ENCODE measurements at places on chromosomes 7 and 10.

GRCh38 chr10:60496181-60496580, 106.5 kb upstream of the ANK3 start:
- no peak for DNase-seq

GRCh38 chr7:94813917-94814316, 93.5 kb upstream of the PPP1R9A start:
- no peak for DNase-seq

DNA sequence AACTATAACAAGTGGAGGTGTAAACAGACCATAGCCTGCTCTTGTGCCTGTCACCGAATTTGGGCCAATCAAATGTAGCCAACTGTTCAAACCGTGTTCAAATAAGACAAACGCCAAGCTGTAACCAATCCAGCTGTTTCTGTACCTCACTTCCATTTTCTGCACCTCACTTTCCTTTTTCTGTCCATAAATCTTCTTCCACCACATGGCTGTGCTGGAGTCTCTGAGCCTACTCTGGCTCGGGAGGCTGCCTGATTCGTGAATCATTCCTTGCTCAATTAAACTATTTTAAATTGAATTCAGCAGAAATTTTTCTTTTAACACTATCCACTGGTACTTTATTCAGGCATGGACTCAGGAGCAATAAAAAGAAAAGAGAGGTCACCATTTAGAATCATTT, 29.9 kb upstream of the COL1A2 start:
- no peak for DNase-seq

GRCh38 chr10:25294032-25294926, 119.5 kb downstream of the GPR158 start:
- DNase-seq: no peak

GRCh38 chr10:12919574-12919973, 81.9 kb downstream of the CCDC3 start:
- DNase-seq: no peak

DNA sequence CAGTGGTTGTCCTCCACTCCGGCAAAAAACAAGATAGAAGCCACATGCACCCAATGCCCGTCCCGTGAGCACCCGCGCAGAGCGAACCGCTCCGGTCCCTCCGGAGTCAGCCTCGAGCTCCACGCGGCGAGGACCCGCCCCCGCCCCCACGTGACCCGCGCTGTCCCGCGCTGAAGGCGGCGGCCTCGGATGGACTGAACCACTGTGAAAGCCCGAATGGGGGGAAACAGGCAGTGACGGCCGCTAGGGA, 766 bp upstream of the EIF3B start:
- DNase-seq: peak; percentile 90

GRCh38 chr10:70744617-70745143, 40.5 kb downstream of the TBATA start:
- DNase-seq: no peak

DNA sequence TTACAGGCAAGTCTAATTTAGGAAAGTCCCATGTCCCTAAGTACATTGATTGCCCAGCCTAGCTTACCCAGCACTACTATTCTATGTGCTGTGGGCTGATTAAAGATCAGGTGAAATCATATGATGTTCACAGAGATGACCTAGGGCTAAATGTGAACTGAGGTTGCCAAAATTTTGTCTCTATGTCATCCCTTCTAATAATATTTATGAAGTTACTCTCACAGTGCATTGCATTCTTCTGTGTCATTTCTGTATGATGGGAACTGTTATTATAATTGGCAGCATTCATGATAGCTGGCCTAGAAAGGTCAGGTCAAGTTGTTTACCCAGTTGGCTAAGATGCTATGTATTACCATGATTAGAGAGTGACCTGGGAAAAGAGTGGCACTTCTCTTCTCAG, 2.8 kb upstream of the PDK4 start:
- no peak for DNase-seq

GRCh38 chr7:116340943-116341907, 130.9 kb downstream of the TES start:
- no peak for DNase-seq

DNA sequence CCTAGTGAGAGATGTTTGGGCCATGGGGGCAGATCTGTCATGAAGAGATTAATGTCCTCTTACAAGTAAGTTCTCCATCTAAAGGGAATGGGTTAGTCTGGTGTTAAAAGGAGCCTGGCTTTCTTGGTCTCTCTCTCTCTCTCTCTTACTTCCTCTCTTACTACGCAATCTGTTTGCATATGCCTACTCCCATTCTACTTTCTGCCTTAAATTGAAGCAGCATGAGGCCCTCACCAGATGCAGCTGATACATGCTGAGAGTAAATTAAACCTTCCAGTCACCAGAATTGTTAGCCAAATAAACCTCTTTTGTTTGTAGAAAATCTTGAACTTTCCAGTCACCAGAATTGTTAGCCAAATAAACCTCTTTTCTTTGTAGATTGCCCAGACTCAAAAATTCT, 884.1 kb downstream of the NRG3 start:
- DNase-seq: no peak

- DNase-seq: peak; percentile 3
Observed at GRCh38 chr10:7787150-7787856, 490 bp downstream of the KIN start.

DNA sequence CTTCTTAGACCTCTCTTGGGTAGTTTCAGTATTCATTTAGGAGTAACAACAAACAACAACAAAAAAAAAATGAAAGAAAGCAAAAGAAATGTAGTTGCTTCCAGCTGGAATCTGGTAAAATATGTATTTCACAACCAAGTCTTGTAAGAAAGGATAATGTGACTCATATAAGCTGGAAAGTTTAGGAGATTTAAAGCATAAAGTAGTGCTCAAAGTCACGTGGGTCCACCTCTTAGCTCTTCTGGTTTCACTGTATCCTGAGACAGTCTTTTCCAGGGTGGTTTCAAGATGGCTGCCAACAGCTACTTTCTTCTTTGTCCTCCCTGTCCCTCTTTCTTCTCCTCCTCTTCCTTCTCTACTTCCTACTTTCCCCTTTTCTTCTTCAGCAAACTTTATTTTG, 69.5 kb upstream of the CDK13 start:
- no peak for DNase-seq

- DNase-seq: no peak
Observed at GRCh38 chr10:4301291-4302045, 516.5 kb upstream of the KLF6 start.

DNA sequence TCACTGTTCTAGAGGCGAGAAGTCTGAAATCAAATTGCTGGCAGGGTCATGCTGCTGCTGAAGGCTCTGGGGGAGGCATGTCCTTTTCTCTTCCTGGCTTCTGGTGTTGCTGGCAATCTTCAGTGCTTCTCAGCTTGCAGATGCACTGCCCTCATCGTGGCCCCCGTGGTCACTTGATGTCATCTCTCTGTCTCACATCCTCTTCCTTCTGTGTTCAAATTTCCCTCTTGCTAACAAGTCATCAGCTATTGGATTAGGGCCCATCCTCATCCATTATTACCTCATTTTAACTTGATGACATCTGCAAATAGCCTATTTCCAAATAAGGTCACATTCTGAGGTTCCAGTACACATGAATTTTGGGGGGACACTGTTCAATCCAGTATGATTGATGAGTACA, 36.6 kb upstream of the SRGN start:
- peak; percentile 31 for DNase-seq

All from CD4-positive, alpha-beta T cell treated with Interleukin-17A for 1 hour (primary cell).